ENCODE measurements at places on chromosomes 4 and X.

- no peak for DNase-seq
Measured at GRCh38 chr4:56261027-56261426, 126.3 kb downstream of the AASDH start.

DNA sequence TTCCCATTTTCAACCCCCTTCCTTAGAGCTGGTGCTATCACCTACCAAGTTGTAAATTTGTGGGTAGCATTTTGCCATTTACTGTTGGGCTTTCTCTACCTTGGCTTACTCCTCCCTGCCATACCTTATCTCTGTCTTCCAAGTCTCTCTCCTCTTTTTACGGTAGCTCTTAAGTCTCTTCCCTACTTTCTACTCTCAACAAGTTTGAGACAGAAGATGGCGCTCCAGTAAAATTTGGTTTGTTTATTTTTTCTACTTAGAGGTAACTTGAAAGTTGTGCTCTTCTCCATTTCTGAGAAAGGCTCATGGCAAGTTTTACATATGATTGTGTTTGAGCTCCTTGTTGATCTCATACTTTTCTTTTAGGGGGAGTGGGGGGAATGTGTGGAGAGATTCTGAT lies 1508.1 kb downstream of the TECRL start:
- DNase-seq = no peak

- DNase-seq = peak; percentile 30
Measured at GRCh38 chrX:109886122-109886761, 116.7 kb upstream of the TMEM164 start.

GRCh38 chr4:39255871-39256270 lies 73.5 kb downstream of the WDR19 start:
- DNase-seq = no peak

Measured in Caco-2 (cell line).